ENCODE measurements at places on chromosomes 12 and 14.

GRCh38 chr12:16307856-16308475, 30.5 kb upstream of the SLC15A5 start:
- DNase-seq: no peak

GRCh38 chr14:38517426-38517825, 261.5 kb upstream of the CLEC14A start:
- no peak for DNase-seq

GRCh38 chr12:28905220-28905955, 243.7 kb upstream of the FAR2 start:
- no peak for DNase-seq

DNA sequence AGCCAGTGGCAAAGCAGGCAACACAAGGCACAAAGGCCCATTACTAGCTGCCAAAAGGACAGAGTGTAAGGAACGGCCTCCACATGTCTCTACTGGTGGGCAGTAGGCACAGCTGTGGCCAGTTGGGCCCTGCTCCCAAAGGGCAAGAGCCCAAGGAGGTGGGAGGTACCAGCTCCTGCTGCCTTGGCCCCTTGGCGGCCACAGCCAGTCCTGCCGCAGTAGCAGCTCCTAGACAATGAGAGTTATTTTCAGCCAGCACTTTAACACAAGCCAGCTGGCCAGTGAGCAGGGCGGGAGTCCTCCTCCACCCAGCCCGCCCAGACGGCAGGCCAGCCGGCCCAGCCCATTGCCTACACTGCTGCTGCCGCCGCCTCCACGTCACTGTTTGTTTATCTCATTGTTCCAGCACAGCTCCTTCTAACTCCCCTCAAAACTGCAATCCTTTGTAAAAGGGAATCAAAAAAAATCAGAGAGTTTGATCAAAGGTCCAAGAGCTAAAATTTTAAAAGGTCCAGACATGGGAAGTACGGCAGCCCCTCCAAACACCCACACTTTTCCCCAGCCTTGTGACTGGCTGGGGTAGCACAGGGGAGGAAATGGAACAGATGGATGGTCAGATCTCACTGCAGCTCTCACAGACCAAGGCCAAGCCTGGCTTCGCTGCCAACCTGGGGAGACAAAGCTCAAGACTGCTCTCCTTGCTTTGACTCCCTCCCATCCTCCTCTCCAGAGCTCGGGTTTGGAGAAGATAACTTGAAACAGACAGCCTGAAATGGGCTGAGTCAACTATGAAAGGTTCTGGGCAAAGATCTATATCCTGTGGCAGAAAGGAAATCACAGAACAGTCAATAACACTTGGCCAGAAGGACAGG, 33.5 kb downstream of the FMNL3 start:
- no peak for DNase-seq

GRCh38 chr12:125538401-125539199, 473.4 kb downstream of the AACS start:
- DNase-seq: no peak

DNA sequence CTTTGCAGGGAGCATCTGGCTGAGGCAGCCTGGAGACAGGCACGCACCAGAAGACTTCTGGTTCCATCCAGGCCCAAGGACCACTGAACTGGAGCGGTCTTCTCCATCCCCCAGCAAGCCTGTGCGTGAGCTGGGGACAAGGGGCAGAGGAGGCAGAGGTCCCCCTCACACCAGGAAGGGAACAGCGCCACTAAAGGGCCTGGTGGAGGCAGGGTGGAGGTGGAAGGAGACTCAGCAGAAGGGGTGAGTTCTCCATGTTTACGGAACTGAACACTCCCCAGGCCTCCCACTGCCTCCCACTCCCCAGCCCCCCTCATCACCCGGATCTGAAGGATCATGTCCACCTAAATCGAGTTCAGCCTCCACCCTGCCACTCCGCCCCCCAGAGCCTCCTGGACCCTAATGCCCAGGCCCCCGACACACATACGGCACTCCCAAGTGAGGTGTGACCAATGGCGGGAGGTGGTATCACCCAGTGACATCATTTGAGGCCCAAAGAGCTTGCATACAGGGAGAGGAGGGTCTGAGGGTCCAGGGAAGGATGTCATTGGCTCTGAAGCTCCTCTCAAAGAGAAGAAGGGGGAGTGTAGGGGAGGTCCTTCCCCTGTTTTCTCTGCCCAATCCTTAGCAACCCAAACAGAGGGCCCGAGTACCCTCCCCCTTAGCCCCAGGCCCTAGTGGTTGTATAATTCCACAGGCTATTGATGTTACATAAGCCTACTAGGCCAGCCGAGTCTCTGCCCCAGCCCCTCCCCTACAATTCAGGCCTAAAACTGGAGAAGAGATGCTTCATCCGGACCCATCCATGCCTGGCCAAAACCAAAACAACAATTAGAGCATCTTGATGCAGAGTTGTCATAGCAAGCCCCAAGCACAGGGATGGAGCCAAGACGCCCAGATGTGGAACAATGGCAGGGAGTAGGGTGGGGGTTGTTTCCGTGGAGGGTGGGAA, 1.0 kb downstream of the FAIM2 start:
- DNase-seq: no peak

GRCh38 chr14:68386950-68387779, 405.7 kb downstream of the ZFP36L1 start:
- DNase-seq: no peak

- no peak for DNase-seq
Measured at GRCh38 chr12:51813931-51814310, 34.6 kb downstream of the FIGNL2 start.

- no peak for DNase-seq
Measured at GRCh38 chr12:58504143-58504938, 416.0 kb downstream of the LRIG3 start.

DNA sequence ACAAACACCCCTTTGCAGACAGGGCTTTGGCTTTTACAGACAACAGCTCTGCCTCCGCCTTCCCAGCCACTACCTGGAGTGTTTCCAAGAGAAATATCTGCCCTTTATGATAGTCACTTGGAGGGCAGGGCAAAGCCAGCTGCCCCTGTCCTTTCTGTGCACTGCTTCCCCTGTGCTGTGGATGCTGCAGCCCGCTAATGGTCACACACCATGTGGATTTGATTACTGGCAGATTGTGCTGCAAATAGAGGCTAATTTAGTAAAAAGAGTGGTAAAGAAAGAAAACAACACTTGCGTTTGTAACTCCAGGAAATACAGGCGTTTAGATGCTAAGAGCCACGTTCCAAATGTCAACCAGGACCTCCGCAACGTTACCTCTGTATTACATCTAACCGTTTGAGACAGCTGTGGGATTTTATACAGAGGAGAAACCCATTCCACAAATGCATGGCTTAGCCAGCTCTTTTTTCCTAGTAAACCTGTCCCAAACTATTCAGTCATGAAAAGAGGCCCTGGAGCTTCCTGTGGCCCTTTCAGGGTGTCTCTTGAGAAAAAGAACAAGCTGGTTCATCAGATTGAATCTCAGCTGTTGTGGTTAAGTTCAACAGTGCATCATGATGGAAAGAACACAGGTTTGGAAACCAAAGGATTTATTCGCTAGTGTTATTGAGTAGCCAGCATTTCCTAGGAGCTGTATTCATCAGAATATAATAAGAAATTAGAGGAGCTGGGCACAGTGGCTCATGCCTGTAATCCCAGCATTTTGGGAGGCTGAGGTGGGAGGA, 30.1 kb upstream of the PWP1 start:
- DNase-seq: no peak

DNA sequence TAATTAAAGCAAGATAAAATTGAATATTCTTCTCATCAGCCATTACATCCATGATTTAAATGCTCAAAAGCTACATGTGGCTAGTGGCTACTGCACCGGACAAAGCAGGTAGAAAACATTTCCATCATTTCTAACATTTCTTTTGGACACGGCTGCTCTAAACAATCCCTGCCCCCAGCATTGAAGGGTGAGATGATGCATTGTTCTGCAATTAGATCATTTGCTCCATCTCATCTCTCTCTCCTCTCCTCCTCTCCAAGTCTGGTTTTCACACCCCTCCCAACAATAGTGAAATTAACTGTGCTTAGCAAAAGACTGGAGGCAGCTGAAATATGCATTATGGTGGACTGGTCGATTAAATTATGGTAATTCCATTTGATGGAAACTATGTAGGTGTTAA, 288.5 kb downstream of the KSR2 start:
- DNase-seq: no peak

DNA sequence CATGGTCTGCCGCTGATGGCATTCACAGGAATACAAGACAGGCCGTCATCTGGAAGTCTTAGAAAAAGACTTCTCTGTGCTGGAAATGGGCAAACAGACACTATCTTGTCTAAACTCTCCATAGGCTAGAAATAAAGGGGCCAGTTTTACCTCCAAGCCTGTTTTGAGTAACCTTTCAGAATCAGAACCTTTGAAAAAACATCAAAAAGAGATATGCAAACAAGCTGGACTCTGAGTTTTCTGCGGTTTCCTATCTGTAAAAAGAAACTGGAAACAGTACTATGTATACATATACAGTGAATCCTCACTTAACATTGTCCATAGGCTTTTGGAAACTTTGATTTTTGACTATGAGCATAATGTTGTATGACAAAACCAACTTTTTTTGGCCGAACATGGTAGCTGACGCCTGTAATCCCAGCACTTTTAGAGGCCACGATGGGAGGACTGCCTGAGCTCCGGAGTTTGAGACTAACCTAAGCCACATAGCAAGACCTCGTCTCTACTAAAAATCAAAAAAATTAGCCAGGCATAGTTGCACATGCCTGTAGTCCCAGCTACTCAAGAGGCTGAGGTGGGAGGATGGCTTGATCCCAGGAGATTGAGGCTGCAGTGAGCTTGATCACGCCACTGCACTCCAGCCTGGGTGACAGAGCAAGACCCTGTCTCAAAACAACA, 92.9 kb upstream of the MAX start:
- no peak for DNase-seq

DNA sequence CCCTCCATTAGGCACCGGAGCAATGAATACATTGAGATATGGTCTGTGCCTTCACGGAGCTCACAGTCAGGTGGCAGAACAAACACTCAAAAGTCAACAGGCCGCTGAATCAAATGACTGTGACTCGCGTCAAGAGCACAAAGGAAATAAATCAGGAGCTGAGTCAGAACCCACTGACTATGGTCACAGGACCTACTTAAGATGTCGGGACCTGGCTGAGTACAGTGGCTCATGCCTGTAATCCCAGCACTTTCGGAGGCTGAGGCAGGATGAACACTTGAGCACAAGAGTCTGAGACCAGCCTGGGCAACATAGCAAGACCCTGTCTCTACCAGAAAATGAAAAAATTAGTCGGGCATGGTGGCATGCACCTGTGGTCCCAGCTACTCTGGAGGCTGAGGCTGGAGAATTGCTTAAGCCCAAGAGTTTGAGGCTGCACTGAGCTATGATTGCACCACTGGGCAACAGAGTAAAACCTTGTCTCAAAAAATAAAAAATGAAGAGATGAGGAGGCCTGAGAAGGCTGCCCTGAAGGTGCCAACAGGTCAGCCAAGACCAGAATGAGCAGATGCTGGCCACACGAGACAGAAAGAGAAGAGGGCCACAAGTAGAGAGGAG, 19.9 kb downstream of the TMEM233 start:
- DNase-seq: no peak

DNA sequence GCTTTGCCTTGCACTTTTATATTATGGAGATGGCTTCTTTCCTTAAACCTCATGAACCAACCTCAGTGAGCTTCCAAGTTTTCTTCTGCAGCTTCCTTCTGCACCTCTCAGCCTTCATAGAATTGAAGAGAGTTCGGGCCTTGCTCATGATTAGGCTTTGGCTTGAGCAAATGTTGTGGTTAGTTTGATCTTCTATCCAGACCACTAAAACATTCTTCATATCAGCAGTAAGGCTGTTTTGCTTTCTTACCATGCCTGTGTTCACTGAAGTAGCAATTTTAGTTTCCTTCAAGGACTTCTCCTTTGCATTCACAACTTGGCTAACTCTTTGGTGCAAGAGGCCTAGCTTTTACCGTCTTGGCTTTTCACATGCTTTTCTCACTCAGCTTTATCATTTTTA, 125.4 kb downstream of the SNAPC1 start:
- no peak for DNase-seq

DNA sequence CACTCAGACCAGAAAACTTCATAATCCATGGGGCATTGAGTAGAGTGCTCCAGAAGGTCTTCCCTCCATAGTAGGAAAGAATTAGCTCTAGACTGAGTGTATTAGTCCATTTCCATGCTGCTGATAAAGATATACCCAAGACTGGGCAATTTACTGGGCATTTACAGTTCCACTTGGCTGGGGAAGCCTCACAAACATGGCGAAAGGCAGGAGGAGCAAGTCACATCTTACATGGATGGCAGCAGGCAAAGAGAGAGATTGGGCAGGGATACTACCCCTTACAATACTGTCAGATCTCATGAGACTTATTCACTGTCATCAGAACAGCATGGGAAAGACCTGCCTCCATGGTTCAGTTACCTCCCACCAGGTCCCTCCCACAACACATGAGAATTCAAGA, 300.6 kb upstream of the TMEM132C start:
- DNase-seq: no peak

DNA sequence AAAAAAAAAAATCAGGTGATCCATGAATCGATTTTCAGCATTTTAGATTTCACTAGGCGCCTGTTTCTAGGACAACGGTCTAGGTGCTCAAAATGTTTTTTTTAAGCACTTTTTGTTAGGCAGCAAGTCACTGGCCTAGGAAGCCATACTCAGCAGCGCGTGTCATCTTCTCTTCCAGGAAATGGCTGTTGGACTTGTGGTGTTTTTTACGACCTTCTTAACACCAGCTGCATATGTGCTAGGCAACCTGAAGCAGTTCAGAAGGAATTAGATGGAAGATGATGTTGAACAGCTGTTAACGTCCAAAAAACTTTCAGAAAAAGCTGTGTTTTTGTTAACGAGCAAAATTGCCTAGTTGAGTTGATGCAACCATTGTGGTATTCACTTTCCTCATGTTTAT, 868 bp downstream of the COX8C start:
- no peak for DNase-seq

- no peak for DNase-seq
Measured at GRCh38 chr12:86349196-86349595, 93.0 kb upstream of the MGAT4C start.

- no peak for DNase-seq
Measured at GRCh38 chr12:56629459-56630179, 507 bp downstream of the BAZ2A start.

DNA sequence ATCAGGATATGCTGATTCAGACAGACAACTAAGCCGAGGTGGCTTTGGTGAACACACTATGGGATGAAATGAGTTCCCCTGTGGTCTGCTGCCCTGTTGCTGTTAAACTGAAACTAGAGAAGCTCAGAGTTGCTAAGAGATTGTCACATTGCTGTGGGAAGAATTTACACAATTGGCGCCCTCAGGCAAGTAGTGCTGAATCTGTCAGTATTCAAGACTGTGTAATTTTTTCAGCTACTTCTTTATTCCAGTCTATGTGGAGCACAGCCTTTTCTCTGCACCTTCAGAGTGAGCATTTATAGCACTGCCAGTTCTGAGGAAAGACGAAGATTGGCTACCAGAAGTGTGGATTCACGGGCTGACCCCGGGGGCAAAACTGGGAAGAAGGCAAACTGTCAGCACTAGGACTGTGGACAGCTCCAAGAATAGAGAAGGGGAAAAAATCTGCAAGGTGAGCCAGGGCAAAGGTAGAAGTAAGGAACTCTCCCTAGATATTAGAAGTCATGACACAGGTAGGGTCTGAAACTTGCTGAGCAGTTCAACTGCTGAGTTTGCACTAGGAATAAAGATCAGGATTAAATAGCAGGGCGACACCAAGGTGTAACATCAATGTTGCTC, 218.8 kb upstream of the TMPO start:
- no peak for DNase-seq
